ENCODE measurements at places on chromosomes 12 and 14. TPM values are rescaled to one million over a fixed set of nuclear protein-coding genes. Genes with fewer than 3 reads are reported as not detected.

DNA sequence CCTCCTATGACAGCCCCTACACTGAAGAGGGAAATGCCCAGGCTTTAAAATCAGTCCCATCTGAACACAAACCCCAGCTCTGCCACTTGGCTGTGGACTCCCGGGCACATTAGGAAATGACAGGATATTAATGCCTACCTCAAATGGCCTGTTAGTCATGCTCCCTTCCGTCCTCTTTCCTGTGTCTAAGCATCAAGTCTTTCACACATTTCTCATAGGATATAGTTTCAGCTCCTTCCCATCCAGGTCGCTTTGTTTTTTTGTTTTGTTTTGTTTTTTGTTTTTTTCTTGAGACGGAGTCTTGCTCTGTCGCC, 16.1 kb downstream of the PLEK2 start:
- no peak for DNase-seq

GRCh38 chr12:122837306-122838265, 2.3 kb downstream of the HIP1R start:
- no peak for DNase-seq

GRCh38 chr12:19763488-19763887, 324.2 kb downstream of the AEBP2 start:
- DNase-seq: no peak

- no peak for DNase-seq
Measured at GRCh38 chr14:61491876-61492434, 170.6 kb downstream of the PRKCH start.

DNA sequence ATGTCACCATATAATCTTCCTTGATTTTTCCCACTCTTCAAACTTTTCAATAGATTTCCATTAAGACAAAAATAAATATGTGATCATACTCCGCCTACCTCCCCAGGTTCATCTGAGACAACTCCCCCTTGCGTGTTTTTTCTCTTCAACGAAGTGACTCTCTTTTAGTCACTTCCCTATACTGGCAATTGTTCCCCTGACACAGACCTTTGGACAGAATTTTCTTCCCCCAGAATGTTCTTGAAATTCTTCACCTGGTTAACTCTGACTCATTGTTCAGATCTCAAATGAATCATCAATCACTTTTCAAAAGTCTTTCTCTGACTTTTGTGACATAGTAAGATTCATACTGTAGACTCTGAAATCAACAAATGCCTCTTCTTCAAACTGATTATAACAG, 727.3 kb upstream of the LMO3 start:
- DNase-seq: no peak

Gene LMBR1L
- 43.9 TPM for total RNA-seq

- no peak for DNase-seq
Measured at GRCh38 chr12:69000074-69000473, 67.1 kb upstream of the CPM start.

GRCh38 chr12:101097829-101098580, 112.0 kb downstream of the SLC5A8 start:
- DNase-seq: no peak

DNA sequence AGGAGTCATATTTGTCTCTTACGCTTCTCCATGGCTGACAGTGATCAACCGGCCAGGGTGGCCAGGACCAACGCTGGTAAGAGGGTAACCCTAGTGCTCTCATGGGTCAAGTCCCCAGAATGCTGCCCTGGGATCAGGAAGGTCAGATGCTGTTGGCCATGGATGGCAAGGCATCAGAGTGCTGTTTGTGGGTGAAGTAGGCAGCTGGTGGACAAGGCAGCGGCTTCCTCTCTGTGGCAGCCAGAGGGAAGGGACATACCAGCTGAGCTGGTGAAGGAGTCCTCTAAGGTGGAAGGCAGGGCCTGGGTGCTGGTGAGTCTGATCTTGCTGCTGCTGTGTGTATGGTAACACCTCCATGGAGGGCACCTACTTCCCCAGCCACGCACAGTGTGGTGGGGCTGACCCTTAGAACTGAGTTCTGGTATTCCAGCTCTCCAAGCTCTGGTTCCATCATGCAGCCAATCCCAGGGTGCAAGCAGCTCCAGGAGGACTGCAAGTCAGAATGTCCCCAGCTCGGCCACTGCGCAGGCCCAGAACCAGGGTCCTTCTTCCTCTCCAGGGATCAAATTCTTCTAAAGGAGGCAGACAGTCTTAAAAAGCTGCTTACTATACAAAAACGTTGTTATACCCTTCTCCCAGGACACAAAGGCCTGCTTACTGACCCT, 13.4 kb upstream of the SMOC1 start:
- DNase-seq: no peak

Gene RD3L
- not detected for total RNA-seq

Gene SIX6
- total RNA-seq: not detected

DNA sequence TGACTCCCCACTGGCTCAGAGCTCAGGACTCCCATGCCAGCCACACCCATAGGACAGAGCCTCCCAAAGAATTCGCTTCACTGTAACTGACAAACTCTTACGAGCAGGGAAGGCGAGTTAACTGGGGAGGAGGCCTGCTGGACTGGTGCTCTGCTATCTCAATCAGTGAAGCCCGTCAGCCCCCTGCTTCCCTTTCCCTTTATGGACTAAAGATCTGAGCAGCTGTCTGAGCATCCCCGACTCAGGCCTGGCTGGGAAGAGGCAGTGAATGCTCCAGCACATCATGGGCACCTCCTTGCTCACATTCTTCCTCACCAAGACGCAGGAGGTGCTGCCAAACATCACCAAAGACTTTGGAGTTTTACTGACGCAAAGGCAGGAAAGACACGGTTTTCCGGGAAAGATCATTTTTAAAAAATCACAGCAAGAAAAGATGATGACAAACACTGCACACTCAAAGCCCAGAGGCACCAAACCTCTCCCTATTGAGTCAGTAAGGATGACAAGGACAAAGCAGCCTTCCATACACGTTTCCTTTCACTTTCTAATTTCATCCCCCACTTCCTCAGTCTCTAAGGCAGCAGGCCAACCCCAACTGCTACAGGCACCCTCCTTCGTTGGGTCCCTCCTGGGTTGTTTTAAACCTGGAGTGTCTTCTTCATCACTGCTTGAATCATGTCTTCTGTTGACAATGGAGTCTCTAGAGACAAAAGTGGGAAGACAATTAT, 45.0 kb upstream of the P2RX7 start:
- no peak for DNase-seq

GRCh38 chr14:100281286-100282082, 24.8 kb downstream of the SLC25A29 start:
- DNase-seq: no peak

DNA sequence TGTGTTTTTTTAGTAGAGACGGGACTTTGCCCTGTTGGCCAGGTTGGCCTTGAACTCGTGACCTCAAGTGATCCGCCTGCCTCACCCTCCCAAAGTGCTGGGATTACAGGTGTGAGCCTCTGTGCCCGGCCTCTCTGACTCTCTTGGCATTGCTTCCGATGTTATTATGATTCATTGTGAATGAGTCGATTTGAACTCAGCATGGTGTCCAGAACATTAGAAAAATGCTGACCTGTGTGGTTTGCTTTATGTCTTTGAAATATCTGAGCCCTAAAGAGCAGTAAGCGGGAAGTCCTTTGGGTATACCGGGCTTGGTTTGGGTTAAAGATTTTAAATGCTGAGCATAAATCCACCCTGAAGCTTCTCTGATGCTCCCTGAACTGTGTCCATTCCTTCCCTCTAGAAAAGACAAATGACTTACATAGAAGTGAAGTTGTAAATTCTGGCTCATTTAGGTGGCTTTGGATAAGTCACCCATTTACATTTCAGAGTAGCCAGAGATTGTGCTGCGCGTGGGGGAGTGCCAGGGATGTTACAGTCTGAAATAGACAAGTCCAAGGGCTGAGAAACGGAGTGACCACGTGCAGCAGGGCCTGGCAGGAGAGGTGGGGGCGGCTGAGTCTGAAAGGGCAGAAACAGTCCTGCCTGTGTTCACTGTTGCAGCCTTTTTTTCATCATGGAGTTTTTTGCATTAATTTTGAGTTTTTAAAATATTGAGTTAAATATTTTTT, 39.6 kb downstream of the SLC15A4 start:
- no peak for DNase-seq

GRCh38 chr12:54521293-54522060, 23.9 kb downstream of the NCKAP1L start:
- DNase-seq: no peak

DNA sequence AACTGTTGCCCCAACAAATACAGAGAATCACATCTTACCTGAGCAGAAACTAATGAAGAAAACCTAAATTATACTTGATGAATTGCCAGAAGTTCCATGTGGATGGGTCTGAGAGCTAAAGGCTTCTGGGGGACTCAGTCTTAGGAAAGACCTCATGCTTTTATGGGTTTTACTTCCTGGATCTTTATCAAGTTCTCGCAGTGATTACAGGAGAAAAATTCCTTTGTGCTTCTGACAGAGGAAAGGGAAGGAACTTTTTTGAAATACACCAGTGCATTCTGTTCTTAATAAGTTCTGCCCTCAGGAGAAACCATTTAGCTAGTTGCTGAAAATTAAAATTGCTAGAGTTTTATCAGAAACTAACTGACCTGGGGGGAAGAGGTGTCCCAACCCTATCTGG, 203.9 kb upstream of the KITLG start:
- no peak for DNase-seq

Gene EML5
- total RNA-seq: 0.11 TPM

DNA sequence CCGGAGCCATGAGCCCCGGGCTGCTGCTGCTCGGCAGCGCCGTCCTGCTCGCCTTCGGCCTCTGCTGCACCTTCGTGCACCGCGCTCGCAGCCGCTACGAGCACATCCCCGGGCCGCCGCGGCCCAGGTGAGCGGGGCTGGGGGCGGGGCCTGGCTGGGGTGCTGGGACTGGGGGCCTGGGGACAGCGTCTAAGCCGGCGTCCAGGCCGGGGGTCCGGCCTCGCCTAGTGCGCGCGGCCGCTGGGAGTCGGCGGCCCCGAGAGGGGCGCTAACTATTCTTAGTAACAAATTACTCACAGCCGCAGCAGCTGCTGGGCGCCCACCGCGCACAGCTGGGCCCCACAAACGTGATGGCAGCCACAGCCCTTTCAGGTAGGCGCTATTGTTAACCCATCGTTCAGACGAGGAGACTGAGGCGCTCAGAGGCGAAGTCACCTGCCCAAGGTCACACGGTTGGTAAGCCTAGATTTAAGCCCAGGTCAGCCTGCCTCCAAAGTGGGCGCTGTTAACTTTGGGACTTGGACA, 374 bp downstream of the CYP46A1 start:
- DNase-seq: no peak

DNA sequence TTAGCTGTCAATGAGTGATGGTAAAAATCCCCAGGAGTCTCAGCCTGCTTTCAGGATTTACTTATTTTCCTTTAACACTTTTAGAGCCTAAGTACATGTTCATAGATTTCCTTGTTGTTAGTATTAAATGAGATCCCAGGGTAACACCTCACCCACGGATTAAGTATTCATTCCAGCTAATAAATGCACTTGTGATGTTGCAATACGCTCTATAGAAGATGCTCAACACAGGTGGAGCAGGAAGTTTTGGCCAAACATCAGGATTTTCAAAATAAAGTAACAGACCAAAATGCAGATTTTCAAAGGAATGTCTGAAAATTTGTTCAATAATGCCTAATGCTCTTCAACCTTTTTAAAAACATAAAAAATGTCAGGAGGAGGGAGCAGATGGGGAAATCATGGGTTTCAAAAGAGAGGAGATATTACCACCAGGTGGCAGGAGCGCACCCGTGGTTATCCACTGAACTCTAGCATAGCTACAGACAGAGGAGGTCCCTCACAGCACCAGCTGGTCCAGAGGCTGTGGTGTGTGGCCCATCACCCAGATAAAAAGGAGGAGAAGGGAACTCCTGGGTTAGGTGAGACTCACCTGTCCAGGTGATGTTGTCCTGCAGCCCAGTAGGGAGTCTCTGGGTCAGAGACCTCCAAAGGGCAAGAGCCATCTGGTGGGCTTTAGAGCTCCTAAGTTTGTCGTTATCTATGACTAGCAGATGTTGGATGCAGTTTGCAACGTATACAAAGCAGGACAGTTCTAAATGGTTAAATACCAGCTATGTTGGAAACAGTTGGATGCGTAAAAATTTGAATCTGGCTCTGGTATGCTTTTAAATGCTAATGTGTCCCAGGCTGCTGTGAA, 1158.4 kb upstream of the TMEM132C start:
- peak; percentile 65 for DNase-seq

- DNase-seq: peak; percentile 95
Measured at GRCh38 chr14:79278798-79279644, 932.3 kb downstream of the DIO2 start.

GRCh38 chr12:66189486-66189843, 451 bp downstream of the IRAK3 start:
- no peak for DNase-seq

DNA sequence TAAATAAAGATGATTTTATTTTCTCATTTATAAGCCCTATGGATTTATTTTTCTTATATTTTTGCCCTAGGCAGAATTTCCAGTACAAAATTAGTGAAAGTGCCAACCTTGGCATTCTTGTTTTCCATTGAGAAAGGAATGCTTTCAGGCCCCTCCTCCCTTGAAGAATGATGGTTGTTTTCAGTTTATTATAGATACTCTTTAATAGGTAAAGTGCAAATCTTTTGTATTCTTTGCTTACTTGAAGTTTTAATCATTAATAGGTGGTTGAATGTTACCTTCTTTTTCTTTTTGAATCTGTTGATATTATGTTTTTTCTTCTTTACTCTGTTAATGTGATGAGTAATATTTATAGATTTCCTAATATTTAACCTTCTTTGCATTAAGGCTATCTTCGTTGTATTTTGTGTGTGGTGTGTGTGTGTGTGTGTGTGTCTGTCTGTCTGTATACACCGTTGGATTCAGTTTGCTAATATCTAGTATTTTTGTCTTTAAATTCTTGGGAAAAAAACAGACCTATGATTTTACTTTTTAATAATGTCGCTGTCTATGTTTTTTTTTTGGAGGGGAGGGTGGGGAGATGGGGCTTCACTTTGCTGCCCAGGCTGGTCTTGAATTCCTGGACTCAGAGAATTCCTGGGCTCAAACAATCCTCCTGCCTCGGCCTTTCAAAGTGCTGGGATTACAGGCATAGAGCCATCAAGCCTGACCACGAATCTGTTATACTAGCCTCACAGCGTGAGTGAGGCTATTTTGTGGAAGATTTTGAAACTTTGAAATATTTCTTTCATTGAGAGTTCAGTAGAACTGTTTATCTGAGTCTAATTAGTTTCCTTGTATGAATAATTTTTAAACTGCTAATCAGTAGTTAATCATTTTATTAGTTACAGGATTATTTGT, 13.5 kb downstream of the SRGAP1 start:
- no peak for DNase-seq

- DNase-seq: no peak
Measured at GRCh38 chr12:75656648-75657047, 145.2 kb upstream of the KRR1 start.

Gene HOXC10
- total RNA-seq: 4.5 TPM

Gene HOXC4
- 4.1 TPM for total RNA-seq

GRCh38 chr14:84777356-84777755, 752.6 kb upstream of the FLRT2 start:
- no peak for DNase-seq

- DNase-seq: no peak
Measured at GRCh38 chr12:38156497-38157245, 159.9 kb upstream of the ALG10B start.

GRCh38 chr12:26789731-26790644, 43.0 kb downstream of the ITPR2 start:
- no peak for DNase-seq

All from Caco-2 (cell line).